ENCODE measurements at places on chromosomes 16 and 17.

DNA sequence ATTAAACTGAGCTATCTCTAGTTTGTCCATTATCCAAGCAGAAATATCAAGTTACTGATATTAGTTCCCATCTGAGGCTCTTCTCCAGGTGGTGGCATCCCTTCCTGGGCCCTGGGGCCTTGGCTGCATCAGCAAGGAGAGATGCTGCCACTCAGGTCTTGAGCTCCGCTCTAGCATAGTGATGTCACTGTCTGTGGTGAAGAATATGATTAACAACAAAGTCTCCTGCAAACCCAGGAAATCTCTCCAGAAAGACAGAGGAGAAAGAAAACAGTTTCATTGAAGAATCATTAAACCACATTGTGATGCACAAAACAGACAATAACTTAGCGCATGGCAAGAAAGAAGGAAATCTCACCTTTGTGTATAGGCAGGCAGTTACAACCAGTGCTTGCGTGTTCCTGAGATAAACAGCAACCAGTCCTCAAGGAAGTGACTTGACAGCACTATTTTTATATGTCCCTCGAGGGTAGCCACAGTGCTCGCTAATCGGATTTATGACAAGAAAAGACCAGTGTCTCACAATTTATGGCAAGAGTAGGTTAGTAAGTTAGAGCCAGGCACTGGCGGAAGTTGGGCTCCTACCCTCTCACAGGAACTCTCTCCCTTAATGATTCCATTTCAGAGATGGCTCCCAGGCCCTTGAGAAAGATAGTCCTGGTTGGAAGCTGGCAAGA lies 151.1 kb downstream of the AHSP start:
- H3K4me1 ChIP-seq, result no peaks in the 10 kb centered on the region
- DNase-seq, result no peak
- peaks cover 2% of the 10 kb centered on the region for H3K27me3 ChIP-seq

DNA sequence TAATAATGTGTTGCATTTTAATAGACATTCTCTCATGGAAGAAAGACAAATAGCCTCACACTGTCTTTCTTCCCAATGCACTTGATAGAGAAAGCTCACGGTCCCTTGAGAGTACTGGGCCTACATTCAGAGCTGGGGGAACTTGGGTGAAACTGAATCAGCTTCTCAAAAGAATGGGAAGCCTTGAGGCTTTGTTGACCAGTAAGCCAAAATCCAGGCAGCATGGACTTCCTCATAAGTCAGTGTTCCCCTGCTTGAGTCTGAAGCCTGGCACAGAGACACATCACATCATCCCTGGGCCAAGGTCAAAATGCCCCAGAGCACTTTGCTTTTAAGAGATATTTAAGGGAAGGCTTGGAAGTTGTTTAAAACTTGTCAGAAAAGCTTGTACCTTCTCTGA lies 302.2 kb upstream of the SALL1 start:
- peaks cover 3% of the 10 kb centered on the region for H3K27me3 ChIP-seq
- DNase-seq, result no peak
- H3K4me3 ChIP-seq, result no peak overlapping the region

GRCh38 chr17:50205111-50205962 lies 3.9 kb upstream of the COL1A1 start:
- H3K4me1 ChIP-seq, result peaks cover 22% of the 10 kb centered on the region
- H3K27ac ChIP-seq, result no peak overlapping the region

DNA sequence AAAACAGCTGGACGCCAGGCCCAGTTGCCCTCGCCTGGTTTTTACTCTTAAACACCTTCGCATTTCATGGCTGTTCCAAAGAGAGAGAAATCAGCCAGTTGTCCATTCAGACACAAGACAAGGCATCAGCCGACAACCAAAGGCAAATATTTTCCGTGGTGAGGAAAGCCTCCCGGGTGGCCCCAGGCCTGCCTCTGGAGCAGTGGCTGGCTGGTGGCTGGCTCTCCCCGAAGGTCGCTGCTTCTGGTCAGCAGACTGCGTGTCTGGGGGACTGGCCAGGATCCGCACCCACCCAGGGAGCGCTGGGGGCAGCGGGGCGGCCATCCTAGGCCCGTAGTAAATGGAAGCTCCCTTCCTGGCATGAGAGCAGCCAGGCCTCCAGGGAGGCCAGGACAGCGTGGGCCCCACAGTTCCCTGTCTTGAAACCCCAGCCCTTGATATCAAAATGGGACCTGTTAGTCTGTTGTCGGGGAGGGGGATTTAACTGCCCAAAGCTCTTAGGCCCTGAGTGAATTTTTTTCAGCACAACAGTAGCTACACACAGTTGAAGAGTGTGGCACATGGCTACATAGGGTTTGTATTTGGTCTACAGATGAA lies 57.7 kb downstream of the SREBF1 start:
- H3K36me3 ChIP-seq, result no peaks in the 10 kb centered on the region
- no peak for DNase-seq
- H3K27ac ChIP-seq, result no peak overlapping the region

DNA sequence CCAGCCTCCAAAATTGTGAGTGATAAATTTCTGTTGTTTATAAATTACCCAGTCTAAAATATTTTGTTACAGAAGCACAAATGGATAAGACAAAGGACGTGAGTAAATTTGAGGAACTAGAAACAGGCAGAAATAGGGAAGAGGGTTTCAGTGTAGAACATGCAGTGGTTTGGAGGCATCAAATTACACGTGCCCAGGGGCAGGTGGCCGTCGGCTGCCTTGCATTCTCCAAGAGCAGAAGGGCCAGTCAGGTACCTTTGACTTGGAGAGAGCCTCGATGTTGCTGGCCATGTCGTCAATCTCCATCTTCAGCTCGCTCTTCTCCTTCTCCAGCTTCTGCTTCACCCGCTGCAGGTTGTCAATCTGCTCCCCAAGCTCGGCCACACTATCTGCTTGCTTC lies 54.3 kb downstream of the MYH13 start:
- H3K4me3 ChIP-seq, result no peak overlapping the region
- no peaks in the 10 kb centered on the region for H3K36me3 ChIP-seq
- no peak overlapping the region for H3K27ac ChIP-seq
- no peaks in the 10 kb centered on the region for H3K4me1 ChIP-seq

DNA sequence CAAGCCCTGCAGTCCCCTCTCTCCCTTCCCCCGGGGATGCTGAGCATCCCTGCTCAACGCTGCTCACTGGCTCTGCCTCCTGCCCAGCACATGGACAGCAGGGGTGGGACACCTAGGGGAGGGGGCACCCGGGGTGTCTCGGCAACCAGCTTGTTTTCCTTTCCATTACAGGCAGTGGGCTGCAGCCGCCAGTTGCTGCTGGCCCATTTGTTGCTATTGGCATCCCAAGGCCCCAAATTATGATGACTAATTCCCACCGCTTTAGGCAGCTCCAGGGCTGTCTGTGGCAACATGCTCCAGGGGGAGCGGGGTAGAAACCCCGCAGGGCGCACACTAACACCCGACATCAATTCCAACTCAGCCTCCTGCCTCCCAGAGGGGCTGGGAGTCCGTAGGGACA lies 4.9 kb downstream of the SDK2 start:
- H3K36me3 ChIP-seq, result peaks cover 4% of the 10 kb centered on the region
- H3K27me3 ChIP-seq, result peaks cover 10% of the 10 kb centered on the region
- H3K4me1 ChIP-seq, result peaks cover 24% of the 10 kb centered on the region
- no peak overlapping the region for H3K27ac ChIP-seq
- no peak for DNase-seq

DNA sequence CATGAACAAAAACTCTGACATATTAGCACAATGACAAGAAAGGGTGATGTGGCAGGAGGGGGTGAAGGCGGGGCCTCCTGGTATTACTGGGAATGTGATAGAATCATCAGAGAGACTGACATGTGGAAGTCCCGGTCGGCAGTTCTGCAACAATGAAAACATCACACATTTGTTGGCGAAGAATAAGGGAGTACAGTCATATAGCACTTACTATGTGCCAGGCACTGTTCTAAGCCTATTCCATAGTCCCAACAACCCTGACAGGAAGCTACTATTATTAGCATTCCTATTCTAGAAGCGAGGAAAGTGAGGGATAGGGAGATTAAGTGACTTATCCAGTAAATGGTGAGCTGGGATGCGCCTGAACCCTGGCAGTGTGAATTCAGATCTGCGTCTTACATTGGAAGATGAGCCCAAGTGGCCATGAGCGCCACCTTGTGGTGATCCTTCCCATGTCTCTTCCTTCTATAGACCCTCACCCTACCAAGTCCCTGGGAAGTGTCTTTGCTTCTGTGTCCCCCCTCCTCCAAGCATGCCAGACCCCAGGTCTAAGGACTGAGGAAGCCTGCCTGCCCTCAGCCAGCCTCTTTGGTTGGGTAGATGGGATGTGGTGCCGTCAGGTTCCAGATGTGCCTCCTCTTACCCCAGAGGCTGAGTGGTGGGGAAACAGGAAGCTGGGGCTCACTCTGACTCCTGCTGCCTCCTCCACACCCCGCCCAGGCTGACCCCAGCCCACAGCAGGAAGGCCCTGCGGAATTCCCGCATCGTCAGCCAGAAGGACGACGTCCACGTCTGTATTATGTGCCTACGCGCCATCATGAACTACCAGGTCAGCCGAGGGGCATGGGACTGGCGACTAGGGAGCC lies 14.0 kb downstream of the FMNL1 start:
- peak; percentile 86 for DNase-seq
- H3K27ac ChIP-seq, result no peak overlapping the region
- H3K4me1 ChIP-seq, result peaks cover 11% of the 10 kb centered on the region
- H3K4me3 ChIP-seq, result no peak overlapping the region
- H3K36me3 ChIP-seq, result peaks cover 5% of the 10 kb centered on the region
- H3K27me3 ChIP-seq, result peaks cover 11% of the 10 kb centered on the region

DNA sequence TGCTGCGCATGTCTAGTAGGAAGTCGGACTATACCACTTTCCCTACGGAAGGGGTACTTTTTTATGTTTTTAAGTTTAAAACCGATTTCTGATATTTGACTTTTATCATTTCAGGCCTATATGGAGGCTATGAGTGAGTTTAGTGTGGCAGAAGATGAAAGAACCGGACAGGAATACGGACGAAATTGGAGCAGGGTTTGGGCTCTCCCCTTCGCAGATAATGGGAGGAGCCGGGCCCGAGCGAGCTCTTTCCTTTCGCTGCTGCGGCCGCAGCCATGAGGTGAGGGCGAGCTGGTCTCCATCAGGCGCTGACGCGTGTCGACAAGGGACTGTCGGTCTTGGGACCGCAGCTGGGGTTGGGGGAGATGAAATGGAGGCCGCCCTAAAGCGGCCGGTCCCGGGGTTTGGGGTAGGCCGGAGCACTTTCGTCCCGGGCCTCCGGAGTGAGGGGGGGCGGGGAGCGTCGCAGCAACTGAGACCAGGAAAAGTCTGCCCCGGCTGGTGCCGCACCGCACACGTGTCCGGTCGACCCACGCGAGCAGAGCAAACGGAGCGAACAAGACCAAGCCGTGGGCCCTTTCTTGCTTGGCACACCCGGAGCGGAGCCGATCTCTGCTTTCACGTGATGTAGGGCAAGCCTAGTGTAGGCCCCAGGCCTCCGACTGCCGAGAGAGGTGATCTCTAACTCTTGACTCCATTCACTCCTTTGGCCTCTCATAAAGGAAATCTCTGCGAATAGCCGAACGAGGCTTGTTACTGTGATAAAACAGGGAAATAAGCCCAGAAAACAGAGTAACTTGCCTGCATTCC lies at the start of gene RPL19:
Gene RPL19, plus strand, starts transcription at position 214 of the 810 bp plus-strand sequence. Its CDS starts 62 bp downstream, at position 276.
- peak within 1 kb of the TSS; percentile 92 for H3K4me3 ChIP-seq
- no peaks in the 10 kb centered on the region for H3K36me3 ChIP-seq
- H3K4me1 ChIP-seq, result peaks cover 13% of the 10 kb centered on the region
- H3K27me3 ChIP-seq, result peaks cover 8% of the 10 kb centered on the region
- H3K27ac ChIP-seq, result peak within 1 kb of the TSS; percentile 99

- DNase-seq, result no peak
- H3K4me1 ChIP-seq, result peaks cover 13% of the 10 kb centered on the region
- peaks cover 2% of the 10 kb centered on the region for H3K27me3 ChIP-seq
- peak overlapping the region; percentile 97 for H3K4me3 ChIP-seq
- no peaks in the 10 kb centered on the region for H3K36me3 ChIP-seq
Observed at GRCh38 chr17:38852771-38853291, 690 bp downstream of the RPL23 start.

DNA sequence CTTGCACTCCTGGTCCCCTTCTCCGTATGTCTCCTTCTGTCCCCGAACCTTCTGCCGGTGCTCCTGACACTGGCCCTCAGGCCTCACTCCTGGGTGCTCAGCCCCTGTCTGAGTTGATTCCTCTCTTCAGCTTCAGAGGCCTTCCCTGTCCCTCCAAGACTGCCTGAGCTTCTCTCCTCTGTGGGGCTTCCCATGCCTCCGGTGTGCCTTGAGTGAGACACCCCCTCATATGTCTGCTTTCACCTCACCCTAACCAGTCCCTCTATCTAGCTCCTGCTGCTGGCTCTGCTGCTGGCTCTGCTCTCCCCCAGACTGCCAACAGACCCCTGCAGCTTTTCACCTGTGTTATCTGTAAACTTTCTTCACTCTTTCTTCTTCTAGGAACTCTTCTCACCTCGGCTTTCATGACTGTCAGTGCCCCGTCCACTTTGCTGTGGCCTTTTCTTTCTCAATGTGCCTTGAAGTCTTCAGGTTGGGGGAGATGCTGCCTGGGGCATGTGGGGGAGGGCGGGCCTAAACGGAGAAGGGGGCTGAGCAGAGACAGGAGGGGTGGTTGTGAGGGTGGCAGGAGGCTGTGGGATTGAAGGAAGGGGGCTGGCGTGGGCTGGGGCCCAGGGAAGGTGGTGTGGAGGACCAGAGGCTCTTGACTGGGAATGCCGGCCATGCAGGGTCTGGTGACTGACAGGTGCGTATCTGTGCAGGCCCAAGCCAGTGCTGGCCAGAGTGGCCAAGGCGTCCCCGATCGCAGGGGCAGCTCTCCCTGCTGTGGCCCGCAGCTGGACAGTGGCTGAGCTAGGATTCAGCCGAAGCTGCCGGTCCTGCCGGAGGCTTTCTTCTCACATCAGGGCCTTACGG lies 81.3 kb downstream of the METRNL start:
- no peaks in the 10 kb centered on the region for H3K27me3 ChIP-seq
- H3K36me3 ChIP-seq, result no peaks in the 10 kb centered on the region
- no peak overlapping the region for H3K27ac ChIP-seq
- DNase-seq, result no peak
- peaks cover 2% of the 10 kb centered on the region for H3K4me1 ChIP-seq

- no peaks in the 10 kb centered on the region for H3K4me1 ChIP-seq
- DNase-seq, result no peak
- no peak overlapping the region for H3K27ac ChIP-seq
- H3K27me3 ChIP-seq, result no peaks in the 10 kb centered on the region
- peaks cover 9% of the 10 kb centered on the region for H3K36me3 ChIP-seq
Observed at GRCh38 chr16:52630711-52631110, 83.8 kb upstream of the TOX3 start.

DNA sequence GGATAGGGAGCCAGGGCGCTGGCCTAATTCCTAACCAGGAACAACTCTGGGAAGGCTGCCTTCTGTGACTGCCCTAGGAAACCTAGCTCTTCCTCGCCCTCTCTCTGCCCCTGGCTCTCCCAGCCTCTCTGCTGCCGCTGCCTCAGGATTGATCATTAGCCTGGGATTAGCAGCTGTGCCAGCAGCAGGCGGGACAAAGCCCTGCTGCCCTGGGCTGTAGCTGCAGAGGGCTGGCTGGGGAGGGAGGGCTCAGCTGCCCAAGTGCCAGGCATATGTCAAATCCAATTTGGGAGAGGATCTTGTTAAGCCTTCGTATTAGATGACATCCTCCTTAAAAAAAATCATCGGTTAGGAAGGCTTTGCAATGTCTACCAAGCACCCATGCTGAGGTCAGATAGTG lies 144.8 kb upstream of the CCL2 start:
- peak; percentile 79 for DNase-seq
- H3K4me1 ChIP-seq, result peaks cover 20% of the 10 kb centered on the region
- peaks cover 2% of the 10 kb centered on the region for H3K27me3 ChIP-seq

- H3K4me3 ChIP-seq, result no peak overlapping the region
- H3K4me1 ChIP-seq, result no peaks in the 10 kb centered on the region
- H3K36me3 ChIP-seq, result no peaks in the 10 kb centered on the region
- no peak for DNase-seq
Observed at GRCh38 chr17:35540589-35541404, 3.3 kb upstream of the SLFN12L start.
